ENCODE measurements at places on chromosomes 2 and 18. TPM values are rescaled to one million over a fixed set of nuclear protein-coding genes. Genes with fewer than 3 reads are reported as not detected.

GRCh38 chr2:45433363-45433762 lies 177.7 kb downstream of the SRBD1 start:
- no peak for DNase-seq

DNA sequence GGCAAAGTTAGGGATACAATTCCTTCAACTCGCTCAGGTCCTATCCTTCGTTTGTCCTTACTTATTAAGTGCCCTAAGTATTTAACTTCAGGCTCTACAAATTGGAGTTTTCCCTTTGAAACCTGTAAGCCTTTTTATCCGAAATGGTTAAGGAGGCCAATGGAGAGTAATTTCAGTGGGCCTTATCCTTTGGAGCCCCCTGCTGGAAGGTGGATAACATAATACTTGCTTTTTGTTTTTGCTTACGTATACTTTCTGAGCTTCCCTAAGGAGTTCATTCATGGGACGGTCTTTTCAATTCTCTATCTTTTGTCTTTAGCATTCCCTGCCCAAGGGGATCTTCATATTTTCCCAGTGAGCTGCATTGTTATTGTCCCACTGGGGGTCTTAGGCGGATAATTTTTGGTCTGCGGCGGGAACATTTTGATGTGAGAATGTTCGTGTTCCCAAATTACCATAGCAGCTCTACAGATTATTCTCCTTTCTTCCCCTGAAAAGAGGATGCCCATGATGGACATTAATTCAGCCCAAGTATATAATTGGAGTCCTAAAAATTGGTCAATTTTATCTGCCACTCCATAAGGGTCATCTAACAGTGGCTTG lies 34.4 kb upstream of the TRAPPC8 start:
- peak; percentile 40 for DNase-seq

DNA sequence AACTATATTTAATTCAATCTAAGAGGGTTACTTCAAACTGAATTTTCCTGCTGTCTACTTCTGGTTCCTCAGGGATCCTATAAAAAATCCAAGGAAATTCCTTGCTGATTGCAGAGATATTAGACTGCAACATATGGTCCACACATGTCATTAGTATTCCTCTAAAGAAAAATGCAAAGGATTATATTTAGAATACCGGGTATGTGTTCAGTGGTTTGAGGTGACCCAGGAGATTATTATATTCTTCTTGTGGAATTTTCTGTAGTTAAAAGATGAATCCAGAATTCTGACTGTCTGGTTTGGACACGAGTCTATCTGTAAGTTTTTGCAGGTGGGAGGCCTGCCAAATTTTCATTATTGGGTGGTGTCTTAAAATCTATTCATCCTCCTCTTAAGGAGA lies 18.2 kb downstream of the HOXD1 start:
- no peak for DNase-seq

DNA sequence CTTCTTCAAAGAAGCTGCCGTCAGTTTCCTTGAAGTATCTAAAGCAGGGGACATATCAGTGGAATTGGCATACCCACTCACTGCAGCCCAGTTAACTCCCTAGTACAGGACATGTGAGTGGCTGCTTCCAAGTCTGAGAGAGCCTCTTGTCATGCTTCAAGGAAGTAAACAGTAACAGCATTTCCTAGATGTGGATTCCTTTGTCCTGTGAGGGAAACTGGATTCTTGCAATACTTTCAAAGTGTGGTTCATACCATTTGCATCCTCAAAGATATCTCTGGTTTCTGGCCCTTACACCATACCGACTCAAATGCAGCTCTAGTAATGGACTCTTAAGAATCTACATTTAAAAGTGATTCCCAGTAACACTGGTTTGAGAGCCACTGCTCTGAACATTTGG lies 87.2 kb downstream of the ESCO1 start:
- no peak for DNase-seq

- DNase-seq = no peak
Observed at GRCh38 chr2:228675091-228675490, 493.6 kb upstream of the SPHKAP start.

GRCh38 chr18:59814891-59815290 lies 84.9 kb upstream of the PMAIP1 start:
- DNase-seq = no peak

DNA sequence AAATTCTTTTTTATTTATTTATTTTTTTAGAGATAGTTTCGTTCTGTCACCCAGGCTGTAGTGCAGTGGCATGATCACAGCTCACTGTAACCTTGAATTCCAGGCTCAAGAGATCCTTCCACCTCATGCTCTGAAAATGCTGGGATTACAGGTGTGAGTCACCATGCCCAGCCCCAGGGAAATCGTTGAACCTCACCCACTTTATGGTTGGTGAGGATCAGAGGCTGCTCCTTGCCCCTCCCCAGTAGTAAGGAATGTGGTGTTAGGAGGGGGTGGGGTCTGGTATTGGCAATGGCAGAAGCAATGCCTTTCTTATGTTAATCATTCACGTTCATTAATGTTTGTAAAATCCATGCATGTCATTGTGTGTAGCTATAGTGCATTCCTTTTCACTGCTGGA lies 161.9 kb downstream of the SUCLG1 start:
- no peak for DNase-seq

DNA sequence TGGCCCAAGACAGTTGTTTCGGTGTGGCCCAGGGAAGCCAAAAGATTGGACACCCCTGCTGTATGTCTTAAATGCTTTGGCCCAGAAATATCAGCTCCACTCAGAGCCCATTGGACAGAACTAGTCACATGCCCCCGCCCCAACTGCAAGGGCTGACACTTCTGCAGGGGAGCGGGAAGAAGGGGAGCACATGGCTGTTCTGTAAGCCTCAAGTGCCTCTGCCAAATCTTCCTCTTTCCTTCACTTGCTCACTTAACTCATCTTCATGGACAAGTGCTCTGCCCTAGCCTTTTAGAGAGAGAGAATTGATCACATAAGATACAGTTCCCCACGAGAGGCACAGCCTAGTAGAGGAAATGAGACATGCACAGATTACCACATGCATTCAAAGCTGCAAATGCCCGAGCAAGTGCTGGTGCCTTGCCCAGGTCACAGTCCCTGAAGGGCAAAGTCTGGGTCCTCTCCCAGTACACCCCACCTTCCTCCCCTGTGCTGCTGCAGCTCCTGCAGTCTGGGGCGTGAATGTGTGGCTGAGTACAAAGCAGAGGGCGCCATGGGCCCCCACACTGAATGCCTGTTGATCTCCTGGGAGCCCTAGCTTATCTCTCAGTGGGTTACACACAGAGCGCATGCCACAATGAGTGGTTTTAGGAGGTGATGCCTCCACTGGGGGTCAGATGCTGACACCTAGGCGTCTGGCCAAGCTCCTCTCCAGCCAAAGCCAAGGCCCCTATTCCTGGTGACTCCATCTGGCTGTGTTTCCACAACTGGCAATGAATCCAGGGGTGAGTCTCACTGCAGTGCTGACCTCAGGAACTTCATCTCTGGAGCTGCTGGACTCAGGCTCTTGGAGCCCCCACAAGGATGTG lies 135.3 kb downstream of the CTIF start:
- no peak for DNase-seq

- DNase-seq = no peak
Observed at GRCh38 chr2:30584116-30584515, 137.1 kb downstream of the LCLAT1 start.

GRCh38 chr2:65120990-65121693 lies 8.8 kb downstream of the RAB1A start:
- no peak for DNase-seq

GRCh38 chr2:75241696-75242095 lies 42.4 kb upstream of the TACR1 start:
- DNase-seq = no peak

GRCh38 chr2:23589739-23590138 lies 204.8 kb downstream of the KLHL29 start:
- DNase-seq = no peak

DNA sequence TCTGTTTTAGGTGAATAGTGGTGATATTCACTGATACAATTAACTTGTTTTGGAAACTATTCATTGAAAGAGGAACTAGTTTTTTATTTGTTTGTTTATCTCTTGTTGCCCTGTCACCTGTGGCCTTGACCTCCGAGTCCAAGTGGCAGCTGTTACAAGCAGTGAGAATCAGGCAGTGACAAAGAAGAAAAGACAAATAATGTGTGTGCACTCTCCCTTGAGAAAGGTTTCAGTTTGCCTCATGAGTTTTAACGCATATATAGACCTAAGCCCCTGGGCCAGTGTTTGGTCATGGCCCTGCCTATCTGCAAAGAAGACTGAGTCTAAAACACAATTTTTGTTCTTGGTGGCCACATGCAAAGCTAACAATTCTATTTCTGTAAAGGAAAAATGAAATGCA lies 15.3 kb downstream of the KYNU start:
- DNase-seq = no peak

DNA sequence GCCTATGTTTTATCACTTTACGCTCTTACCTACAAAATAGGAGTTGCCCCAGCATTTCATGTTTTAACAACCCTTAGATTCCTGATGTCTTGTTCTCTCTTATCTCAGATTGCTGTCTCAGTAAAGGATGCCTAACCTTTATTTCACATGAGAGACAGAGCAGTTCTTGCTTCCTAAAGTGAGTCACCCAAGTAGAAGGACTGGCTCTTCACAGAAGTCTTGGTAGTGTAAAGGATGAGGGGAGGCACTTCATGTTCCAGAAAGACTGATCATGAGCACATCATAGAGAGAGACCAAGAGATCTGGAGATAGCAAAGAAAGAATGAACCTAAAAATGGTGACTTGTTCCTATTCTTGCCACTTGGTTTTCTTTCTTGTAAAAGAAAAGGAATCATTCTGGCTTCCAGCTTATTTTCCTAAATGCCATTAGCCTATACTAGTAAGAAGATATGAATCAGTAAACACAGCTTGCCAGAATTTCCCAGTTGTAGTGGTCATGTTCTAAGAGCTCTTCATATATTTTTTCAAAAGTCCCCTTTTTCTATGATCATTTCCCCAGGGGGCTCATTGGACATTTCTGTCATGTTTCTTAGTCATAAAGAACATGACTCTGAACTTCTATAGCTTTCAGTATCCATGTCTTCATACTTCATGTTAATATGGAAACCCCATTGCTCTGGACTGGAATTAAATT lies 54.9 kb downstream of the MAPRE2 start:
- no peak for DNase-seq

DNA sequence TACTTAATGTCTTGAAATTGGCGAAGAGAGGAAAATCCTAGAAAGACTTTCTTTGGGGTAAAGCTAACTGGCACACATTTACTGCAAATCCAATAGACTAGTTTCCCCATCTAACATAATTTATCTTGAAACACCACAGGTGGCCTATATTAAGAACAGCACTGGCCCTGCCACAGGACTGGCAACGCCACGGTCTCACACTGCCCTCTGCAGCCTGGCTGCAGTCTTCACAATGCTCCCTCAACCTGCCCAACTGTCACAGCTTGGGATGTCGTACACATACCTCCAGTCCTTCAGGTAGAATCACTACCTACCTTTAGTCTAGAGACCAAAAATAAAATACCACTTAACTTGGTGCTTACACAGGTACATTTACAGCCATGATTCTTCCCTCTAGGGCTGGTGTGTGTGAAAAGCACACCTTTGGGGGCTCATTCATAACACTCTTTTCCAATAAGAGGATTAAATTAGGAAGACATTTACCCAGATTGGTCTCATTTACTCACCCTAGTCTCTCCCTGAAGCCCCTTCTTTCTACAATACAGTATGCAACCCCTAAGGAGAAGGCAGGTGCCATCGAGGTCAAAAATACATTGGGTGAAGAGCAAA lies 222.2 kb downstream of the C1D start:
- peak; percentile 84 for DNase-seq

DNA sequence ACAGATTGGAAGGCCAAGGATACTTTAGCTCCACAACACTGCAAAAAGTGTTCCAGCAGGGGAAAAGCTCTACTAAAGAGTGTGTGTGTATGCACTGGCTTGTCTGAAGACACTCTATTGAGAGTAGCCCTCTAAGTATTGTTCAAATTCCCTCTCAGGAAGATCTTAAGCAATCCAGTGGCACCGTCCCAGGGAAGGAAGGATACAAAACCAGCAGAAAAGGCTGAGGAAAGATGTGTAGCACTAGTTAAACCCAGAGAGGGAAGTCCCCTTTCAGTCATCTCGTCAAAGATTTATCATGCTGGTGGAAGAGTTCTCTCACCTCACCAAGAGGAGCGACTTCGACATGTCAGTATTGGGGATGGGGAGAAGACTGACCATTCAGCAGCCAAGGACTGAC lies 50.5 kb downstream of the DHRS9 start:
- DNase-seq = no peak

GRCh38 chr2:32810909-32811495 lies 135.8 kb upstream of the LTBP1 start:
- DNase-seq = no peak

GRCh38 chr2:233867993-233868532 lies at the start of gene MSL3B:
Gene MSL3B, minus strand, starts transcription at chr2:233868386.
- no peak for DNase-seq

GRCh38 chr2:12169721-12170120 lies 423.3 kb downstream of the LPIN1 start:
- DNase-seq = no peak

GRCh38 chr18:52216666-52217065 lies 123.3 kb upstream of the DCC start:
- no peak for DNase-seq

NLRC4 gene
- total RNA-seq = 0.36 TPM

TCF23 gene
- not detected for total RNA-seq

MYL1 gene
- 0.73 TPM for total RNA-seq

DSG4 gene
- total RNA-seq = not detected

PLA2R1 gene
- 11.9 TPM for total RNA-seq

STAM2 gene
- 48.8 TPM for total RNA-seq

MYO1B gene
- 63.5 TPM for total RNA-seq

DNAH6 gene
- 9.5 TPM for total RNA-seq

MTX2 gene
- total RNA-seq = 26.1 TPM

TTC21B gene
- 73.6 TPM for total RNA-seq

KCTD18 gene
- 8.3 TPM for total RNA-seq

IL18R1 gene
- 0.09 TPM for total RNA-seq

ALK gene
- total RNA-seq = 6.4 TPM

Data from cerebellum (tissue), 4 donors.